Osteoblast (primary cell): ENCODE measurements at places on chromosomes 12 and 14.

GRCh38 chr14:99177886-99178835, 93.8 kb downstream of the BCL11B start:
- DNase-seq: no peak

DNA sequence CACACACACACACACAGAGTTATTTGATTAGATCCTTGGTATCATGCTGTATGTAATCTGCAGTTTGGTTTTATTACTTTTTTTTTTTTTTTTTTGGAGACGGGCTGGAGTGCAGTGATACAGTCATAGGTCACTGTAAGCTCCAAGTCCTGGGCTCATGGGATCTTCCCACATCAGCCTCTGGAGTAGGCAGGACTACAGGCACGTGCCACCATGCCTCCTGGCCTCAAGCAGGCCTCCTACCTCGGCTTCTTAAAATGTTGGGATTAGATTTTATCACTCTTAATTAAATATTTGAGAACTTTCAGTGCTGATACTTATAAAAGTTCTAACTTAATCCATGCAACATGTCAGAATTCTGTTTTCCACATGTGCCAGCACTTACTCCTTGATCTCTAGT, 31.3 kb upstream of the PSEN1 start:
- DNase-seq: no peak

GRCh38 chr12:3732901-3733300, 20.0 kb downstream of the CRACR2A start:
- no peak for DNase-seq

DNA sequence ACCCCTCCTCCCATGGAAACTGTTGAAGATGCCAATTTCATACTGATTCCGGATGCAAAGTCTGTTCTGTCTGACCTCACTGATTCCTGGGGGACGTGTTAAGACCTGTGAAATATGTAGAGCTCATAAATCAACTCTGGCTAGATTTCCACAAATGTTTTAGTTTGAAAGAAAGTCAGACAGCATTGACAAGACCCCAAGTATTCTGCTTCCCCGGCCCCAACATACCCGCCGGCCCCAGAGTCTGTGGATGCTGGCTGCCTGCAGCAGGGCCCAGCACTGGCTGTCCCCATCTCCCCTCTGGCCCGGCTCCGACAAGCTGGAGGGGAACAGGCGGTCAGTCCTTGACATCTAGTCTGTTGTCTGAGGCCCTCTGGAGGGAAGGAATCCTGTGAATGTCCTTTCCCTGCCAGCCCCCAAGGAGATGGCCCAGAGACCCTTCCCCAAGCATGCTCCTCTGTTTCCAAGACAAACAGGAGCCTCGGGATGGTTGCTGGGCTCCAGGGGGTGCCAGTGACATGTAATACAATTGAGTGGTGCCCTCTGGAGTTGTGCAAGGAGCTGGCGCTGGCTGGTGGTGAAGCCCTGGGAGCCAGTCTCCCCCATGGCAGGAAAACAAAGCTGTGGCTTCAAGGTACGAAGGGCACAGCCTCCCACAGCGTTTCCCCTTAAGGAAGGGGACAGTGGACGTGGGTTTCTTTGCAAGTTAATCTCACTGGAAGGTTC, 22.3 kb downstream of the FBLN5 start:
- no peak for DNase-seq

DNA sequence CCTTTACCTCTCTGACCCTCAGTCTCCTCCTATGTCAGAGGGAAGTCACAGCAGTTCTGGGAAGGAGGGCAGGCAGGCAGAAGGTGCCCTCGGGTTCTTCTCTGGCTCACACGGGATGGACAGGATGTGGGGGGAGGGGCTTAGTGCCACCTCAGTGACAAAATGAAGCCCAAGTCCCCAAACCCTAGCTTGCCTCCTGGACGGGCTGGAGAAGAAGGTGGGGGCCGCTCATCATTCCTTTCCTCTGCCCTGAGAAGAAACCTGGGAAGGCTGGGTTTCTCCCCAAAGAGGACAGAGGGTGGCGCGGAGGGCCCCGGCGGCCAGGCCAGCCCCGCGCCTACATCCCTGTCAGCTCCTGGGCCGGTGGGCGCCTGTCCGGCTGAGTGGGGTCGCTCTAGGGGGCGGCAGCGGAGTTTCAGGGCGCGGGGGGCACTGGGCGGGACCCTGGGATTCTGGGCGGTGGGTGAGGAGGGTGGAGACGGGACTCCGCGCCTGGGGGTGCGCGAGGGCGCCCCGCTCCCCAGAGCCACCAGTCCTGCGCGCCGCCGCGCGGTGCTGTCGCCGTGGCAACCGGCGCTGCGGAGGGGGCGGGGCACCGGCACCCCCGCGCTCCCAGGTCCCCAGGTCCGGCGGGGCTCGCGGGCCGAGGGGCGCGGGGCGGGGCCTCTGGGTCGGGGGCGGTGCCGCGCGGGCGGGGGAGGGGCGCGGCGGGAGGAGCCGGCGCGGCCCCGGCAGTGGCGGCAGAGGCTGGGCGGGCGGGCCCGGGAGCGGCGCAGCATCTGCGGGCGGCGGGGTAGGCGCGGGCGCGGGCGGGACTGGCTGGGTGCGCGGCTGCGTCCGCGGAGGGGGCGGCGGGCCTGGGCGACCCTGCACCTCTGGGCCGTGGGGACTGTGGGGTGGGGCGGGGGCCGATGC, at the start of gene TMEM121:
TMEM121 (plus strand) TSS at position 723 of the 915 bp plus-strand sequence. CDS start 2,252 bp downstream, outside the sequence.
- peak; percentile 94 for DNase-seq

DNA sequence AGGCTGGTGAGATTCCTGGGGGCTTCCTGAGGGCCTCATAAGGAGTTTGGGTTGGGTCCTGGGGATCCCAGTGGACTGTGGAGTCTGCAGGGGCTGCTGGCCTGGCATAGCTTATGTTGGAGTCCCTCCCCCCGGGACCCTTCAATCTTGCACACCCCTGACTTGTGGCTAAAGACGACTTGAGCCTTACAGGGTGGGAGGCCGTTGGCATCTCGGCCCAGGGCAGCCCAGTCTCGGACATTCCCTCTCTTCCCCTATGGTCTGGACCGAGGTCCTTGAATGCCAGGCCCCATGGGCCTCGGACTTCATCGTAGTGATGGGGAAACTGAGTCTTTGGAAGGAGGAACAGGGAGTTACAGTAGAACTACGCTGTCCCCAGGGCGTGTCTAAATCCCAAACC, 12.5 kb downstream of the RTL1 start:
- DNase-seq: peak; percentile 4

DNA sequence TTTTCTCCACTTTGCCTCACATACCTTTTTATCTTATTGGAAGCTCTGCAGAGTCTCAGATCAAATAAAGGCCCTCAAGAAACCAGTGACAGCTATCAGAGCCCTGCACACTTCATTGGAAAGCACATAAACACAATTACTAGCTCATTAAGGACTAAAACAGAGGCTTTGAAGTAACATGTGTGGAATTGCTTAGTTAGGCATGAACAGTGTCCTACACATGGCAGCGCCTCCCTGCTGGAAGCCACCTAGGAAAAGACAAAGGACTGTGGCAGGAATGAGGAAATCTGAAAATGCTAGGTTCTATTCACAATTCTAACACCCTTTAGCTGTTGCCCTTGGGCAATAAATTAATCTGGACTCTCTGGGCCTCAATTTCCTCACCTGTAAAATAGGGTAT, 89.4 kb downstream of the SUDS3 start:
- no peak for DNase-seq

DNA sequence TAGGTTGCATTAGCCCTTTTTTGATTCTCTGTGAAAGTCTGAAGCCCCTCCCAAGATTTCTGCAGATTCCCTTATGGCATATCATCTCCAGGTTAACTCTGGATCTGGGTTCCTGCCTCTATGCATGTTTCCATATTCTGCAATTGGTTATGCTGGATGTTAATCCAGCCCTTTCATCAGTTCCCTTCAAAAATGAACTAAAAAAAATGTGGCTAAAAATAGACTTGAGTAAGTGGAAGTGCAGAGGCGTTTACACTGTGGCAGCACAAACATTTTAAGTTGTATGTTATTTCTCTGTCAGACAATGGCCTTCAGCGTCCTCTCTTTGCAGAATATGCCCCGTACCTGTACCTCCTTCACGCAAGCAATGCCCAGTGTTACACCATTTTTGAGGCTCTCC, 11.4 kb downstream of the MGST1 start:
- DNase-seq: no peak

- peak; percentile 22 for DNase-seq
These were observed 56.2 kb upstream of the VPS33A start for GRCh38 chr12:122322501-122322900.

DNA sequence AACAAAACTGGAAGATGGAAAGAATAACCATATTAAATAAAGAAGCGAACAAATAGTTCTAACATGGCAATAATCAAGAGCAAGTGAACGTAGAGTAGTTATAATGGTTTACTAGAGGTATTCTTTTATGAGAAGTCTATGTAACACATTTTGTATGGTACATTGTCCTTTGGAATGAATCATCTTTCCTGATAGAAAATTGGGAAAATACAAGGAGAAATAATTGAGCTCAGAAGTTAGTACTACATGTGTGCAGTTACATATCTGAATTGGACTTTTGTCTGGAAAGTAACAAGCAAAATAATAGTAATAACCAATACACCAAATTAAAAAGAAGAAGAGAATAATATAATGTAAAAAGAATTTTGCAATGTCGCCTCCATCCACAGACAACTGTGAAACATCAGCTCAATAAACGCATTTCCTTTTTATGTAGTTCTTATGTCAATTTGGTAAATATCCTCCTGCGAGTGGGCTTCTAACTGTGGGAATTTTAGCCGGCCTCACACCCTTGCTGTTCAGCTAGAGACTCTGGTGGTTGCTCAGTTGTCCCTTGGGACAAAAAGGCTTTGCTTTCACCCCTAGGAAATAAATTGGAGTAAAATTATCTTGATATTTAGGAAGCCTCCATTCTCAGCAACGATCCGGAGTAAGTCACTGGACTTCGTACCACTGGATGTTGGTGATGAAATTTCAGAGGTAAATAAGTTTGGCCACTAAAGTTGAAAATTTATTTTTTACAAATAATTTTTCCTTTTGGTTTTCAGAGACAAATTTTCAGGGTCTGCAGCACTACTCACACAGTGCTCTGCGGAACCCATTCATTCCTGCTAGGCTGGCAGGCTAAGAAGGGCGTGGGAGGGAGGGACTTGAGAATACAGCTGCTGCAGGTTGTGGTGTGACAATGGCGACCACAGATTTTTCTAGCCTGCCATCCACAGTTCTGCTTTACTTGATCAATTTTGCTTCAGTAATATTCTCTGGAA, 1.1 kb upstream of the TUBA1A start:
- no peak for DNase-seq

GRCh38 chr12:110015132-110015531, 15.9 kb downstream of the ANKRD13A start:
- no peak for DNase-seq

GRCh38 chr14:35909665-35910064, 83.5 kb downstream of the BRMS1L start:
- DNase-seq: no peak

DNA sequence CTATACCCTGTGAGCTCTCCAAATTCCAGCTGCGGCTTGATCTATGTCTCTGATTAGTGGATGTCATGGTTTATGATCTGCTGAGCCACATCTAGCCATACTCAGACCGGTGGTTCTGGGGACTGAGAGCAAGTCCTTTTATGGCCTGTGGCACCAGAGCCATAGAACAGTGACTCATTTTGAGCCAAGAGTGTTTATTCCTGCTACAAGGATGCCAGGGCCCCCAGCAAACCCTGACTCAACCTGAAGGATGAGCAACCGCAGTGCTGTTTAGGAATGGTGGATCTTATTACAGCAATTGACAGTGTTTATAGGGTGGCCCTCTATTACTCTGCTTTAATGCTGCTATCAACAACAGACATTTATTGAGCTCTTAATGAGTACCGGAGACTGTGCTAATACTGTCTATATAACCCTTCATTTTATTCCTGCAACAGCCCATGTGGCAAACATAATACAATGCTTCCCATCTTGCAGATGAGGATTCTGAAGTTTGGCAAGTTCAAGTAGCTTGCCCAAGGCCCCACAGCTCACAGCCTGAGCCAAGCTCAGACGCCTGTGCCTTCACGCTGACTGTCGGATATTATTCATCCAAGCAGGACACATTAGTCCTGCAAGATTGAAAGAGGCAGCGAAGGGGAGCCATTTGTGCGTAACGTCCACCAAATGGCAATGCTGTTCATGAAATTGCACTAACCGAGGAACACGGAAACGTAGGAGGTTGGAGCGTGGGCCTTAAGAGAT, 273.6 kb upstream of the PWP1 start:
- DNase-seq: peak; percentile 89

- DNase-seq: no peak
These were observed 190.4 kb downstream of the ATXN7L3B start for GRCh38 chr12:74728006-74728405.

GRCh38 chr14:74018174-74018585, 908 bp downstream of the ENTPD5 start:
- DNase-seq: peak; percentile 89

GRCh38 chr14:22387776-22388241, 201.2 kb downstream of the DAD1 start:
- DNase-seq: peak; percentile 10

- DNase-seq: peak; percentile 6
These were observed 2.5 kb downstream of the SLC38A1 start for GRCh38 chr12:46266382-46266791.

- DNase-seq: no peak
These were observed 8.2 kb downstream of the KRT4 start for GRCh38 chr12:52805739-52806138.

DNA sequence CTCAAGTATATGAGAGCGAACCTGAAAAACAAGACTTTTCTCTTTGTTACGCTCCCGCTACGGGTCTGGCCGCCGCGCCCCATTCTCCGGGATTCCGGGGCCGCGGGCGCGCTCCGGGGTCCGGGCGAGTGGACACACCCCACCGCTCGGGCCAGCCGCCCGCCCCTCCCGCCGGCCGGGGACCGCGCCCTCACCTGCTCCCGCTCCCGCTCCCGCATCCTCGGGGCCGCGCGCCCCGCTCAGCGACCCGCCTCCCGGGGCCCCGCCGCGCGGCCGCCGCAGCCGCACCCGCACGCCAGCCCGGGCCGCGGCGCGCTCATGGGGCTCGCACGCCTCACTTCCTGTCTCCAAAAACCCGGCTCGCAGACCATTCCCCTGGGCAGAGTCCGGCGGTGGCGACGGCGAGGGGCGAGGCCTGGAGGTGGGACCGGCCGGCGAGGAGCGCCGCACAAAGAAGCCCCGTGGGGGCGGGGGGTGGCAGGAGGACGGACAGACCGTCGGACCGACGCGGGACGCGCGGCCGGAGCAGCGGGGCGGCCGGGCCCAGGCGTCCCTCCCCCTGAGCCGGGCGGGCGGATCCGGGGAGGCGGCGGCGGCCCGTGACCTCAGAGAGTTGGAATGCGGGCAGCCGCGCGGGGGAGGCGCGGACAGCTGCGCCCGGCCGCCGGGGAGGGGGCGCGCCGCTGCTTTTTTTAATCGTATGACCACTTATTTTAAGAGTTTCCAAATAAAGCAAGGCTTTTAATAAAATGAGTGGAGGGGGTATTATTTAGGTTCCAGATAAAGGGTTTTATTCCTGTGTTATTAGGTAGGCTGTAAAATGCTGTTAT, at the start of gene PTPN21:
PTPN21 (minus strand) TSS at position 551 of the 830 bp plus-strand sequence. CDS start 4,590 bp downstream, outside the sequence.
- DNase-seq: peak; percentile 98

- no peak for DNase-seq
These were observed 165.4 kb downstream of the NRXN3 start for GRCh38 chr14:78335531-78335930.

GRCh38 chr14:55412676-55413075, 1.0 kb upstream of the ATG14 start:
- no peak for DNase-seq

GRCh38 chr12:24770334-24770733, 178.6 kb downstream of the BCAT1 start:
- no peak for DNase-seq
